AG08395 (cell line): ENCODE measurements at places on chromosomes 6 and 20.

GRCh38 chr20:52321396-52321795 is 129.8 kb upstream of the ZFP64 start:
- DNase-seq = no peak

GRCh38 chr20:1941226-1941625 is 46.0 kb downstream of the SIRPA start:
- DNase-seq = peak; percentile 75

DNA sequence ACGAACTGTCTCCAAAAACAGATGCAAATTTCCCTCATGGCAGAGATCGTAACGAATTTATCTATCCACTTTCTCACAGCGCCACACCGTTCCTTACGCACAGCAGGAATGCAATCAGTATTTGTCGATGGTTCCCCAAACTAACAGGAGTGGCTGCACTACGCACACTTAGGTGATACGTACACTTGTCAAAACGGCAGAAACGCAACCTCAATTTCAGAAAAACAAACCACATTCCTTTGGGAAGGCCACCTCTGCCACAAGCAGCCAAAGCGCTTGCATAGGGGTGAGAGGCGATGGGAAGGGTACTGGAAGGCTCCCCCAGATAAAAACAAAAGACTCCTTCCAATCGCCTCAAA is 638 bp downstream of the MDN1 start:
- DNase-seq = no peak

DNA sequence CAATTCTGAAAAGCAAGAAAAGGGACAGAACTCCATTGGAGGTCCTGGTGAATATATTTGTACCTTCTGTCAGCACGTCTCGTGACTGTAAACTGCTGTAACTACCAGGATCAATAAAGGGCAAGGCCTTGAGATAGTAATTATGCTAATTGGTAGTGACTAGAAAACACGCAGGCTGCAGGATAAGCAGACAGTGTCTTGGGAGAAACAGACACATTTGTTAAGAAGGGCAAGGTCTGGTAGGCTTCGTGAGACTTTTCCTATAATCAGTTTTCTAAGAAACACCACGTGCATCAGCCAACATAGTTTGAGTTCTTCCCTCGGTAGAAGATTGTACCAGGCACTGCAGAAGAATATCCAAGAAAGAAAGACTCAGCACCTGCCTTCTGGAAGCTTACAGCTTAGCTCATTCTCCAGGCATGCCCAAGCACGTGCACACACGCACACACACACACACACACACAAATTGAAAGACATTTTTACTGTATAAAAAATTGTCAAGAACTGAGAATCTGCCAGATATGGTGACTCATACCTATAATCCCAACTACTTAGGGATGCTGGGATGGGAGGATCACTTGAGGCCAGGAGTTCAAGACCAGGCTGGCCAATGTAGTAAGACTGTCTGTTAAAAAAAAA is 167.0 kb upstream of the SASH1 start:
- DNase-seq = no peak

DNA sequence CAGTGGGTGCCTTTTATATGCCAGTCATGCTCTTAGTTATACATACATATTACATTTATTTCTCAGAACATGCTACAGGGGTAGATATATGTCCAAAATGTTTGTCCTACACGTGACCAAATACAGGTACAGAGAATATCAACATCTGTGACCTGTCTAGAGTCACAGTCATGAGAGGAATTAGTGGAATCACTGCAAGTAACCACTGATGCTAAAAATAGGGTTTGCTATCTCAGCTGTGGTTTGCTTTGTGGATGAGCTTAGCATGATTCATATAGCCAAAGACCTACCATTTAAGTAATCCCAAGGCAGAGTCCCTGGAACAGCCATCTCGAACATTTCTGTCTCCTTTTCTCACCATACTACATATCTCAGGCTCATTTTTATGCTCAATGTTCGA is 32.3 kb downstream of the GSTA3 start:
- DNase-seq = peak; percentile 80

DNA sequence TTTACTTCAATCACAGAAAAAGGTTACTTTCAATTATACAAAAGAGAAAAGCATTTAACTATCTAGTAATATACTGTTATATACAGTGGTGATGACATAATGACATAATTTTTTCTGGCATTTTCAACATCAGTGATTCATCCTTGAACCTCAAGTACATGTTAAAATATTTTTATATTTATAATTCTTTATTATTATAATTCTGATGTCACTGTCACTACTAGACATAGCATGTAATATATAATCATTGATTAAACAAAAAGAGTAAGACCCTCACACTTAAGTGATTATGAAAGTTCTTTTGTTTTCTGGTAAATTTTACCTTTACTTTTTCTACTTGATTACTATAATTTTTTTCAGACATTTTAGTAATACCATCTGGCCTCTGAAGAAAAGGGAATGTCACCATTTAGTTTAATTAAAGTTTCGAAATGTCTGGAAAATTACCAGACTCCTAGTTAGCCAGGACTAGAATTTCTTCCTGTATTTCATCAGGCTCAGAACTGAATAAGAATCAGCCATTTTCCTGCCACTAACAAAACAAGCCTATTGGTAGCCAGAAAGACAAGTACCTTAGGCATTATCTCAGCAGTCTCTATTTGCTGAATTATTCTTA is 71.5 kb downstream of the FILIP1 start:
- DNase-seq = peak; percentile 31

- DNase-seq = no peak
These were observed 137.7 kb downstream of the INSM1 start for GRCh38 chr20:20505554-20505953.

GRCh38 chr6:56244528-56245253 is 2.7 kb downstream of the COL21A1 start:
- no peak for DNase-seq

DNA sequence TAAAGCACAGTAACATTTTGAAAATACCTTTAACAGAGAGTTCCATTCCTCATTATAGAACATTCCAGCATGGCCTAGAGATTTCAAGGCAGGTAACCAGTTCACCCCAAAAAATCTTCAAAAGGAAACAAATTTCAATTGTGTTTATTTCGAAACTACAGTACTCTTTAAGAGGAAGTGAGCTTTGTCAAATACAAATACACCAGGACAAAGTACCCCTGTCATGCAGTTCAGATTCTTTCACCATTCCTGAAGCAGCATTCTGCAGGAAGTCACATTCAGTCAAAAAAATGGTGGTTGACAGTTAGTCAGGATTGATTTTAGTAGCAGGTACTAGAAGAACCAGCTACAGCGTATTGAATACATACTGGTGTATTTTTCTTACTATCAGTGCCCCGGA is 89.6 kb upstream of the RIN2 start:
- DNase-seq = no peak
